ENCODE measurements at places on chromosomes 4 and X.
A peak's percentile ranks its signal among the peaks of the same experiment; 100 is the strongest.

DNA sequence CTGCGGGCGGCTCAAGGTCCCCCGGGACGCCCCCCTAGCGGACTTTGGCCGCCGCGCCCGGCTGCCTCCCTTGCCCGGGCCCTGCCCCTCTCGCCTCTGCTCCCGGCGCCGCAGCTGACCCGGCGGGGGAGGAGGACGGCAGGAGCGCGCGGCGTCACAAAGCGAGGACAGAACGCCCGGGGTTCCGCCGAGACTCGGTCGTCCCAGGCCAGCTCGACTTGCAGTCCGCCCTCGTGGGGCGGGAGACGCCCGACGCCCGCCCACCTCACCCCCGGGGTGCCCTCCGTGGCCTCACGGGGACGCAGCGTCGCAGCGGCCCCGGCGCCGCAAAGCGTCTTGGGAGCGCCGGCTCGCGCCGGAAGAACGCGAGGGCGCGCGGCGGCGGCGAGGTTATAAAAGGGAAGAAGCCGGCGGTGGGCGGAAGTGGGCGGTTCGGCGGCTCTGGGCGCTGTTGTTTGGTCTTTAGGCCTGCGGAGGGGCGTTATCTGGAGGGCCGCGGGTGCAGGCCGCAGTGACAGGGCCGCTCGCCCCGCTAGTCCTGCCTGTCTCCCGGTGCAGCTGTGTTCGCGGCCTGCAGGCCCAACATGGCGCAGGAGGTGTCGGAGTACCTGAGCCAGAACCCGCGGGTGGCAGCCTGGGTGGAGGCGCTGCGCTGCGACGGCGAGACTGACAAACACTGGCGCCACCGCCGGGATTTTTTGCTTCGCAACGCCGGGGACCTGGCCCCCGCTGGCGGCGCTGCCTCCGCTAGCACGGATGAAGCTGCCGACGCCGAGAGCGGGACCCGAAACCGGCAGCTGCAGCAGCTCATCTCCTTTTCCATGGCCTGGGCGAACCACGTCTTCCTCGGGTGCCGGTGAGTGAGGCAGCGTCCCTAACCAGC, at the start of gene CDKN2AIP:
CDKN2AIP (plus strand) TSS at position 423 of the 883 bp plus-strand sequence; CDS start at position 585, 162 bp downstream.
- DNase-seq: peak; percentile 87

GRCh38 chrX:48798318-48798717, 3.5 kb upstream of the HDAC6 start:
- no peak for DNase-seq

GRCh38 chr4:15457406-15458201, 12.1 kb upstream of the CC2D2A start:
- DNase-seq: no peak

DNA sequence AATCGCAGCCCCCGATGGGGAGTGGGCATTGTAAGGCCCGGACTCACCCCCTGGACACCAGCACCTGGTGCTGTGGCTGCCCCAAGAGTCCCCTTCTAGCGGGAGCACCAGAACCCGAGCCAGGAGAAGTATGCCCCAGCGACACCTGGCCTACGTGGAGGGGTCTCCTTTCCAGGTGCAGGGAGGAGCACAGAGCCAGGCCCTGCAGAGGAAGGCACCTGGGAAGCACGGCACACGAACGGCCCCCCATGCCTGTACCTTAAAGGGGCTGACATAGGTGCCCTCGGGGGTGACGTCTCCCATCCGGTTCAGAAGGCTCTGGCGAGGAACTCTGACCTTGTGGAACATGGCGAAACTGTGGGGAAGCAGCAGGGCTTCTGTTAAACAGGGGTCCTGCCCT, 41.2 kb downstream of the ACOX3 start:
- no peak for DNase-seq

DNA sequence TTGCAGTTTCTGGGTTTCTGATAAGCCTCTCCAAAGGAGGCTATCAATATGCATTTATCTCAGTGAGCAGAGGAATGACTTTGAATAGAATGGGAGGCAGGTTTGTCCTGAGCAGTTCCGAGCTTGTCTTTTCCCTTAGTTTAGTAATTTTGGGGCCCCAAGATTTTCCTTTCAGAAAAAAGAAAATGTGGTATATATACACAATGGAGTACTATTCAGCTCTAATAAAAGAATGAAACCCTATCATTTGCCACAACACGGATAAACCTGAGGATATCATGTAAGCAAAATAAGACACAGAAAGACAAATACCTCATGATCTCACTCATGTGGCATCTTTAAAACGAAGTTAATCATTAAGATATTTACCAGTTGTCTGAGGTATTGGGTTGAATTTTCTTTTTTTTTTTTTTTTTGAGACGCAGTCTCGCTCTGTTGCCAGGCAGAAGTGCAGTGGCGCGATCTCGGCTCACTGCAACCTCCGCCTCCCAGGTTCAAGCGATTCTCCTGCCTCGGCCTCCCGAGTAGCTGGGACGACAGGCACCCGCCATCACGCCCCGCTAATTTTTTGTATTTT, 540 bp downstream of the ZNF721 start:
- no peak for DNase-seq

- no peak for DNase-seq
These were observed 38.6 kb downstream of the MTMR1 start for GRCh38 chrX:150731795-150732194.

- no peak for DNase-seq
These were observed 5.9 kb upstream of the HPGD start for GRCh38 chr4:174528226-174528625.

DNA sequence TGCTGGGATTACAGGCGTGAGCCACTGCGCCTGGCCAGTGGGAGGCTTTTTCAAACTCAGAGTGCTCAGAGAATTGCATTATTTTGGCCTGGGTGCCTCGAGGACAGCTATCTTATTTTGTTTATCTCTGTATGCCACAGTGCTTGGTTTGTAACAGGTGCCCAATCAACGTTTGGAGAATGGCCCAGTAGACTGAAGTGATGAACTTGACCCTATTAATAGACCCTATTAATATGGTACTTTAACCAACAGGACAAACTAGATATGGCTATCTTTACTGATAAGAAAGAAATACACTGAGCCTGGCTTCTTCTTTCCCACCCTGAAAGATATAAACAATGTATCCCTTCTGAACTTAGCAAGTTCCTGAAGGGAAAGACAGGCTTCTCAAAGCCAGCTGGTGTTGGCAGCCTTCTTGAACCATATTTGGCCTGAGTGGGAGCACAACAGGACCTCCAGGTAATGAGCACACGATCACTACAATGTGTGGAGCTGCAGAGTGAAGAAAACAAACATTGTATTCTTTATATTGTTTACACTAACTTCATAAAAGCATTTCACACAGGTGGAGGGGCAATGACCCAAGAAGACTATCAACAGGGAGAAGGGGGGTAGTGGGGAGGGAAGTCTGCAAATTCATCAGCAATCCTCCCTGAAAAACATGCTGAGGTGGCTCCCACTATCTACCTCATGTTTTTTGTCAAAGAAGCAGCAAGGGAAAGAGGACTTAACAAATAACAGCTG, 41.7 kb downstream of the PRPS1 start:
- DNase-seq: no peak

GRCh38 chr4:143384381-143384994, 47.8 kb downstream of the GAB1 start:
- DNase-seq: no peak

DNA sequence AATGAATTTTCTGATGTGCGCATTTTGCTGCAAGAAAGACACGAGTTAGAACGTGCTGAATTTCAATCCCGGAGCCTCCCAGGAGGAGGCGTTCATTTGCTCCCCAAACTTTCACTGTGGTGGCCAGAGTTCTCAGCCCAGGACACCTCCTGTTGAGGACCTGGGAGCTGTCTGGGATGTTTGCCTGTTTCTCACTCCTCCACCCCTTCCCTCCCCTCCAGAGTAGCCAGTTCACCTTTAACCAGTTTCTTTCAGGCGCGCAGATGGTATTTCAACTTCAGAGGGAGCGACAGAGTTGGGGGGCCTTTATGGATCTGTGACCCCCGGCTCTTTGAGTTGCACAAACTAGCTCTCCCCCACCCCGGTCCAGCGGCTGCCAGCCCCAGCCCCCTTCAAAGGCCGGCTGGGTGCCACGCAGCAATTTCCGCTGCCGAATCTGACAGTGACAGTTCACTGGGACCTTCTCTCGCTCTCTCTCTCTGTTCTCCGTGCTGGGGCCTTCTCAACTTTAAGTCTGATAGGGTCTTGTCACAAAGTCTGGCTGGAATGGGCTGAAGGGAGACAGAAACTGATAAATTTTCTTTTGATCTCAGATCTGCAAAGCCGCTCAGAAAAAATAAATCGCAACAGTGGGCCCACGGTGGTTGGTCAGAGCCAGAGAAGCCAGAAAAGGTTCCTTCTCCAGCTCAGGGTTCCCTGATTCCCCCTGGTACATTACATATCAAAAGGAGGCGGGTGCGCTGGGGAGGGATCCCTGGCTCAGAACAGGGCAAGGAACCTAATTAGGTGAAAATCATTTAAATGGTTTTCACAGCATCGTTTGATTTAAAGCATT, 100.0 kb upstream of the STX18 start:
- no peak for DNase-seq

DNA sequence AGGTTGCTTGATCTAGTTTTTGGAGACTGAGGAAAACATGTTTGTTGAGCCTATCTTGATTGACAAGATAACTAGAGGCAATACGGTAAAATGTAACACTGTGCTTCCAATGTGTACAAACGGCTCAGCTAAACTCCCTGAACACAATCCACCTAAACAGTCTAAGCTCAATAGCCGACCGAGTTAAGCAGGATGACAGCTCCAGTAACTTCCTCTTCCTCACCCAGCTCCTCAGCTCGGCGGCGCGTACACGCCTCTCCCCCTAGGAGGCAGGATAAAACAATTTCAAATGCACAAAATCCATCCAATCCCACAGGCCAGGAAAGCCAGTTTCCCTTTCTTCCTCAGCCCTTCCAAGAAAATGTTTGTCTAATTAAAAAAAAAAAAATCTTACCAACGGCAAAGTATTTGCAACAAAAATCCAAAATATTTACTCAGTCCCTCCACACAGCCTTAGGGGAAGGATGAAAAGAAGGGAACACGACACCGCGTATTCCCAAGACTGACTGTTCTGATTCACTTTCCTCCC, 1.0 kb downstream of the CNOT6L start:
- DNase-seq: peak; percentile 70

GRCh38 chrX:71128915-71129765, 10.7 kb downstream of the MED12 start:
- DNase-seq: no peak

- no peak for DNase-seq
These were observed 105.2 kb upstream of the FRG1 start for GRCh38 chr4:189835505-189835904.

DNA sequence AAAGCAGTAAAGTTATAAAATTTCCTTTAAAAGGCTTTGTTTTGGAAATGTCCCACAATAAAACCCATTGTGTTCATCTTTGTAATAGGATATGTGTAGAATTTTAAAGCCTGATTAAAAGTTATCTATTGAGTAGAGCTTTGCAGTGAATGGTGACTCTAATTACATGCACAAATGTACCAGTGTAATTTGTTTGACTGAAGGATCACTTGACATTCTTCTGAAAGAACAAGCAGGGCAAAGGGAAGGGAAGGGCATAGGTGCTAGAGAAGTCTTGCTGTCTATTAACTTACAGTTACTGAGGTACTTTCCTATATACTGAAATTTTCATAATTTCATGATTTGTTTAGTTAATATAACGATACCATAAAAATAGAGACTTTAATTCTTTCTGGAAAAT, 70.8 kb downstream of the STIM2 start:
- no peak for DNase-seq

GRCh38 chr4:41715155-41715554, 33.4 kb downstream of the PHOX2B start:
- no peak for DNase-seq

DNA sequence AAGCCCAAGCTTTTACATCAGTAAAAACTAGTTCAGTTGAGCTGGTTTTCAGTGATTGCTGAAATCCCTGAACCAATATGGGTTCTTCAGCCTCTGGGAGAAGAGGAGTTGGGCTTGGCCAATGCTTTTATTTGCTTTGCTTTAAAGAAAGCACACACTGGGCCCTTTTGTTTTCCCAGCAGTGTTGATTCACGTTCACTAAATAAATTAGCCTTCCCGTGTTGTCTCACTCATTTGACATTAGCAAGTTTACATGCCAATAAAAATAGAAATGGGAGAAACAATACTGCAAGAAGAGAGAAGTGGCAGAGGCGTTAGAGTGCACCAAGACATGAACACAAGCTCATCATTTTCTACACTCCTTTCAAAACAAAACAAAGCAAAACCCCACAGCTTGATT, 136.2 kb downstream of the SHROOM3 start:
- DNase-seq: no peak

GRCh38 chrX:113726009-113726408, 857.9 kb upstream of the HTR2C start:
- no peak for DNase-seq

- no peak for DNase-seq
These were observed 687 bp downstream of the CDK16 start for GRCh38 chrX:47218920-47219815.

- DNase-seq: peak; percentile 84
These were observed 811 bp downstream of the FLNA start for GRCh38 chrX:154373340-154374306.

DNA sequence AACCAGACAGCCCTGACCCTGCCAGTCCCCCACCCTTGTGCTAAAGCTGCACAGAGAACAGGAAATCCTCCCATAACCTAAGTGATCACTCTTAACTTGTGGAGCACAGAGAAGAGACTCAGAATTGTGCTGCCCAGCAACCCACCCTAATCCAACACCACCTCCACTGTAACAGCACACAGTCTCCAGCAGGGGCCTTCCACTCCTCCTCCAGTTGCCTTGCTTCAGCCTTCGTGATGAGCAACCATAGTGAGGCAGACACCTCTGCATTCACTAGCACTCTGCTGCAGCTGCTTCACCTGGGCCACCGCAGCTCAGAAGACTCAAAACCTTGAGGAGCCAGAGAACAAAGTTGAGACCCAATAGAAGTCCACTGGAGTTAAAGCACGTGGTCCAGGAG, 7.9 kb upstream of the UGT2B4 start:
- DNase-seq: no peak
